A549 treated with Mapracorat at 1 μM for 4 hours (cell line): ENCODE measurements at places on chromosomes 5 and 9. TPM values are rescaled to one million over a fixed set of nuclear protein-coding genes. Genes with fewer than 3 reads are reported as not detected.

FBXW11 gene
- total RNA-seq = 31.0 to 41.3 TPM (median 36.8 TPM) in 5 replicates

CATSPER3 gene
- 0.22 to 0.41 TPM (median 0.37 TPM) in 5 replicates for total RNA-seq

MAPK9 gene
- total RNA-seq = 28.7 to 39.8 TPM (median 37.2 TPM) in 5 replicates

PTGDS gene
- total RNA-seq = 0.44 to 0.61 TPM (median 0.47 TPM) in 4 of 5 replicates, not detected in the other

DOCK2 gene
- total RNA-seq = 0.84 to 3.5 TPM (median 2.5 TPM) in 5 replicates

GFPT2 gene
- 43.7 to 60.3 TPM (median 54.0 TPM) in 5 replicates for total RNA-seq

HAPLN1 gene
- total RNA-seq = not detected in 5 replicates

PCDHB13 gene
- total RNA-seq = 0.04 to 0.12 TPM (median 0.05 TPM) in 5 replicates

LCN2 gene
- 2.7 to 5.2 TPM (median 4.3 TPM) in 5 replicates for total RNA-seq

CTSV gene
- 12.1 to 14.5 TPM (median 13.2 TPM) in 5 replicates for total RNA-seq

BHMT2 gene
- total RNA-seq = not detected in 5 replicates

IFNA2 gene
- not detected in 5 replicates for total RNA-seq

TPRN gene
- 6.0 to 10.8 TPM (median 10.2 TPM) in 5 replicates for total RNA-seq
